Stimulated activated CD4-positive, alpha-beta T cell treated with anti-CD3 and anti-CD28 coated beads, Interleukin-1b, Interleukin-23, amount 100 ng/mL, for 48 hours (primary cell): ENCODE measurements at places on chromosomes 6 and 20.

GRCh38 chr20:50713657-50714101, 17.7 kb upstream of the PARD6B start:
- DNase-seq, result no peak

DNA sequence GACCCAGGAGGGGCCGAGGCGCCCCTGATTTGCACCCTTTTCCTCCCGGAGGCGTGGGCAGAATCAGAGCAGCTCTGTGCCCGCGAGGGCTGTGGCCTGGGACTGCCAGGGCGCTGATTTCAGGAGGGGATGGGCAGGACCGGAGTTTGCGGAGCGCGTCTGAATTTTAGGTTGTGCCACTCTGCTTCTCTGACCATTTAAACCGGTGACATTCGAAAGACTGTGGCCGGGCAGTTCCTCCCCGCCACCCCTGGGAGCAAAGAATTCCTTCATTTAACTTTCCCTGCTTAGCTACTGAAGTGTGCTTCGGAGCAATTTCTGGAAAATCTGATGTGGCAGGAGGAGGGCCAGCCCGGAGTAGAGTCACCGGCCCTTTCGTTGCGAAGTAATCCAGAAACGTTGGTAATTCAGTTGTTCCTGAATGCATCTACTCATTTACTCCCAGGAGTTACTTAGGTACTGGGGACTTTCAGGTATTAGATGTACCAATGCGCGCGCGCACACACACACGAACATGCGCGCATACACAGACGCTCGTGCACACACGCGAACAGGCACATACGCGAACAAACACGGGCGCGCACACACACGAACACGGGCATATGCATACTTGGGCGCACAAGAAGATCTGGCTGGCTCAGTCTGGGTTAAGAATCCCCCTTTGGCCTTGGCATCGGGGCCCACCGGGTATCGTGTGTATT, 568 bp downstream of the CCDC170 start:
- DNase-seq, result peak; percentile 32

GRCh38 chr6:12164508-12164770, 125.7 kb upstream of the EDN1 start:
- no peak for DNase-seq

GRCh38 chr6:149933036-149933435, 8.8 kb upstream of the ULBP2 start:
- no peak for DNase-seq

DNA sequence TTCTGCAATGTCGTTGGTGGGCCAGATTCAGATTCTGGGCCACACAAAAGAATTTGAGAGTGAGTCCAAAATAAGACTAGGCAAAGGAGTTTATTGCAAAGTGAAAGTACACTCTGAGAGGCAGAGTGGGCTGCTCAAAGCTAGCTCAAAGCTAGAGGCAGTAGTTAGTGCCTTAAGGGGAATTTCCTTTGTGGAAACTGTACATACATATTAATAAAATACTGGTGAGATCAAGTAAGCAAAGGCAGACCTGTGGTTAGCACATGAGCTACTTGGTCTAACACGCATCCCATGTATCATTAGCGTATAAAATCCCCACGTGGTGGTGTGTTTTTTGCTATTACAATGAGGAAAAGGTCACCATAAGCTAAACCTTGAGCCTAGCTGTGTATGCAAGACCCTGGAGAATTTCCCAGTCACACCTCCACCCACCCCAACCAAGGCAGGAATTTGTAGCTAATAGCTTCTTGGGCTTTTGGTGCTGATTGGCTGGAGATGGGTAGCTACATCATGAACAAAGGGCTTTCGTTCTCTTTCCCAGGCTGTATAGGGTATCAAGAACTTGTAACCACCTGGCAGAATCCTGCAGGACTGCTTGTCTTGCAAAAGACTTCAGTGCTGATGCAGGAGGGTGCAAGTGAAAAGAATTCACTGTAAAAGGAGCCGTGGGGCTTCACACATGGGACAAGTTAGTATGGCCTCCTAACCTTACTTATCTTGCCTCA, 14.7 kb upstream of the TRIM26 start:
- no peak for DNase-seq

DNA sequence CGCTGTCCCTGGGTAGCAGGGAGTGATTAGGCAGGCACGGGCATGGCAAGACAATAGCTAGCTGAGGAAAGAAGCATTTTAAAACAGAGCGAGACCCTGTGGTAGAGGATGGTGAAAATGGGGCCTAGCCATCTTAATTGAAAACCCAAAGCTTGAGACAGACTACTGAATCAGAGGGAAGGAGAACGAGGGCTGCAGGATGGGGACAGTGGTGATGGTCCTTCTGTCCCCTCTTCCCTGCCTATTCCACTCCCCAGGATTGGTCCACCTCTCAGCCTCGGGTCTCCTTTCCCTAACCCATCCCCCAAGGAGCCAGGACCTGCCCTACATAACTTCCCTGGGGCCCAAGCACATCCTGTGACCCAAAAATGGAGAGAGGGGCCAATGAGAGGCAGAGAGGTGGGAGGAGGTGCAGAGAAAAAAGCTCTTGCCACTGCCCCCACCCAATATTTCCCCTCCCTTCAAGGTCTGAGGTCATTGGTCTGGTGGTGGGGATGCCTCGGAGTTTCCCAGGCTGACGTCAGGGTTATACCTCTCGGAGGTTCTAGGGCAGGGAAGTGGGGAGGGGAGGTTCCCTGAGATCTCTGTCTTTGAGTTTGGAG, 884 bp upstream of the CUTA start:
- DNase-seq, result peak; percentile 71
